Glutamatergic neuron (in vitro differentiated cells): ENCODE measurements at places on chromosomes 11 and 22. TPM values are rescaled to one million over a fixed set of nuclear protein-coding genes. Genes with fewer than 3 reads are reported as not detected.

The KCNJ5 gene
- total RNA-seq = 0.34 TPM

The GRIK4 gene
- 3.6 TPM for total RNA-seq

The CDC42EP2 gene
- total RNA-seq = 23.5 TPM

DNA sequence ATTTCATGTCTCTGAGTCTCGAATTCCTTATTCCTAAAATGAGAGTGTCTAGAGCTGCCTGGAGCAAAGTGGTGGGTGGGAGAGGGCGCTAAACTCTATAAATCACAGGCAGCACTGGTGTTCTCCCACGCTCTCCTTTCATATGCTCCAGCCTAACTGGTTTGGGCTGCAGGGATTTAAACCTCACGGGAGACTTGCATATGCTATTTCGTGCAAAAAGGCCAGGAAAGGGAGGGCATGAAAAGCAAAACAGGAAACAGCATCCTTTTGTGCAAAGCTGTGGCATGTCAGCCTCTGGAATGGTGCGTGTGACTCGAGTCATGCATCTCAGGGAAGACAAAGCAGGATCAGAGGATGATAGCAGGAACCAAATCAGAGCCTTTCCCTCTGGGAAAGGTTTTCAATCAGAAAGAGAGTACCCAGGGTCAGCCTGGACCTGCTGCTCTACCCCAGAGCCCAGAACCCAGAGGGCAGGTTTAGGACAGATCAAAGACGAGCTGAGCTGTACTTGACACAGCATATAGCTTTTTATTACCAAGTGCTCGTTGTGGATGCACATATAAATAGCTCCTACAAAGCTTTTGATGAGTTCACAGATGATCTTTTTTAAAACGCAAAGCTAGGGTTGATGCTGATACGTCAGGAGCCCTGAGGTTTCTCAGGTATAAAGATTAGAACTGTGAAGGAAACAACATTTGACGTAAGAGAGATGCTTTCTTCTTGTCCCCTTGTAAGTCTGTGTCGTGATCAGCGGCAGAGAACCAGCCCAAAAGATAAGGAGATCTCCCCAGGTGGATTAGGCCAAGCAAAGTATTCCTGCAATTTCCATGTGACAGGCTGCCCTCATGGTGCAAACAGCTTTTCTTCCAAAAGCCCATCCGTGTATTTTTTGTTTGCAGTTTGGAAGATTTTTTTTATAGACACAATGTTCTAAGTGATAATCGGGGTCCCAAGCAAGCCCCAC is 46.2 kb upstream of the YWHAH start:
- H3K4me3 ChIP-seq = no peak overlapping the region
- DNase-seq = no peak
- H3K27ac ChIP-seq = no peak overlapping the region
- peaks cover 12% of the 10 kb centered on the region for H3K4me1 ChIP-seq

- no peak overlapping the region for H3K4me3 ChIP-seq
- H3K36me3 ChIP-seq = no peaks in the 10 kb centered on the region
- H3K27ac ChIP-seq = no peak overlapping the region
- H3K27me3 ChIP-seq = peaks cover 7% of the 10 kb centered on the region
Observed at GRCh38 chr11:65059959-65060824, 1.8 kb upstream of the NAALADL1 start.

- DNase-seq = no peak
- peaks cover 14% of the 10 kb centered on the region for H3K27me3 ChIP-seq
- peaks cover 36% of the 10 kb centered on the region for H3K4me1 ChIP-seq
- H3K36me3 ChIP-seq = no peaks in the 10 kb centered on the region
Observed at GRCh38 chr11:2696455-2696854, 3.3 kb downstream of the KCNQ1OT1 start.

- no peak overlapping the region for H3K27ac ChIP-seq
- H3K27me3 ChIP-seq = peaks cover 14% of the 10 kb centered on the region
- H3K4me1 ChIP-seq = peaks cover 30% of the 10 kb centered on the region
- DNase-seq = no peak
- H3K4me3 ChIP-seq = no peak overlapping the region
Observed at GRCh38 chr22:23113847-23114720, 27.7 kb downstream of the RSPH14 start.

DNA sequence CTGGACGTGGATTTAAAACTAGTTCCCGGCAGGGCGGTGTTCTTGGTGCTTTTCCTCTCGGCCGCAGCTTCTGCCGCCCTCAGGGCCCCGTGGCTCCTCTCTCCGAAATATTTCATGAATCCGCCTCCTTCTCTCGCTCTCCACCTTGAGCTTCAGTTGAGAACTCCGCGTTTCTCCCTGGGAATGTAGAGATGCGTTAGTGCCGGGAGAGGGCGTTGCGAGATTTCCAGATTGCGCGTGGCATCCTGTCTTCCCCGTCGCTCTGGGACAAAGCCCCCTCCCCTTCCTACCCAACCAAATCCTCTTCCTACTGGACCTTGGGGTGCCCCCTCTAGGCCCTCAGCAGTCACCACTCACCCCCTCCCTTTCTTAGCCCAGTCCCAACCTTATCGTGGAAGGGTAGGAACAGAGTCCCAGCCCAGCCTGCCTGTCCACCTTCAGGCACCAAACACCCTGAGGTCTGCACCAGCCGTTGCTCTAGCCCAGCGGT is 15.5 kb upstream of the RAC2 start:
- peaks cover 3% of the 10 kb centered on the region for H3K27me3 ChIP-seq
- peak overlapping the region; percentile 28 for H3K4me3 ChIP-seq
- no peak for DNase-seq
- no peaks in the 10 kb centered on the region for H3K36me3 ChIP-seq
- H3K27ac ChIP-seq = peak overlapping the region; percentile 39

GRCh38 chr11:59556115-59556916 is 45.0 kb downstream of the OR4D9 start:
- H3K36me3 ChIP-seq = no peaks in the 10 kb centered on the region
- H3K4me1 ChIP-seq = peaks cover 6% of the 10 kb centered on the region
- peak; percentile 68 for DNase-seq
- H3K27me3 ChIP-seq = peaks cover 35% of the 10 kb centered on the region

DNA sequence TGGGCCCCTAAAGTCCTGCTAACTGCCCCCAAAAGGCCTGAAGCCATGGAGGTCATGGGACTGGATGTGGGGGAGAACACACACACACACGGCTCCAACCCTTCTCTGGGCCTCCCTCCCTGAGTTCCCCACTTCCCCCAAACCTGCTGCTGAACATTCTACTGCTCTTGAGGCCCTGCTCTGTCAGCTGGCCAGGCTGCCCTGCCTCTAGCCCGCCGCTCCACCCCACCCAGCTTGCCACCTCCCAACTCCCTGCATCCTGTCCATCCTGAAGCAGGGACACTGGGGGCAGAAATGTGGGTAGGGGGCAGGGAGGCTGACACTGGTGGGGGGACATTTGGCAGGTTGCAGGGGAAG is 1.0 kb downstream of the KCNJ4 start:
- no peaks in the 10 kb centered on the region for H3K4me1 ChIP-seq
- DNase-seq = no peak
- no peaks in the 10 kb centered on the region for H3K36me3 ChIP-seq
- H3K4me3 ChIP-seq = no peak overlapping the region
- H3K27ac ChIP-seq = no peak overlapping the region
- peaks cover 20% of the 10 kb centered on the region for H3K27me3 ChIP-seq
